HT1080 (cell line): ENCODE measurements at places on chromosomes 6 and 20. TPM values are rescaled to one million over a fixed set of nuclear protein-coding genes. Genes with fewer than 3 reads are reported as not detected.
A peak's percentile ranks its signal among the peaks of the same experiment; 100 is the strongest.

SLC22A2 gene
- total RNA-seq, result not detected in 2 replicates

DNA sequence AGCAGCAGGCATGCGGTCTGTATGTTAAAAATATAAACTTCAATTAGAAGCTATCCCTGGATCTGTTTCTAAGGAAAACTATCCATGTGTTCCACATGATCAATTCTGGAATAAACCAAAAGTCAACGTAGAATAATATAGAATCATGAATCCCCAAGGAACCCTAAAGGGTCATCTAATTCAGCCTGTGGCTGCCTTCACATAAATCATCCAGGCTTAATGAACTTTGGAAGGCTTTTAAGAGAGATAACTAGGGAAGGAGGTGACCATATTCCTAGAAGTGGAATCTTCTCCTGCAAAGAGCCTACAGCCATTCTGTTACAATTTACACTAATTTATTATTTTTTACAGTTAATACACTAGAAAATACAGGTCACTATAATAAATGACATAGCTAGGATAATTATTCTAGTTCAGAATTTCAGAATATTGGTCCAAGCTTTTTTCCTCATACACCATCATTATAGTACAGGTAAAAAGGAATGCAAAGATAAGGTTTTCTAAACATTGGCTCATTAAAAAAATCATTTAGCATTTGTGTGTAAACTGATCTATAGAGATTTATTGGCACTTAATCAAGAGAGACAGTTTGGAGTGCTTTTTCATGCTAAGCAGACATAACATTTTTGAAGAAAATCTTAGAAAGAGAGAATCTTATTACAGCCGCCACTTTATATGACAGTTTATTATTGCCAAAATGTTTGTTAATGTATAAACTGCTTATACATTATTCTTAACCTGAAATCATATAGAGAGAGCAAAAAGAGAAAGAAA, 851.2 kb downstream of the PHF3 start:
- no peak for DNase-seq

GRCh38 chr6:6395581-6396197, 75.2 kb upstream of the F13A1 start:
- DNase-seq, result no peak

SNX21 gene
- 38.5 and 39.6 TPM in 2 replicates for total RNA-seq

- peak; percentile 12 for DNase-seq
These were observed 23.0 kb upstream of the RBPJL start for GRCh38 chr20:45283551-45284057.

DNA sequence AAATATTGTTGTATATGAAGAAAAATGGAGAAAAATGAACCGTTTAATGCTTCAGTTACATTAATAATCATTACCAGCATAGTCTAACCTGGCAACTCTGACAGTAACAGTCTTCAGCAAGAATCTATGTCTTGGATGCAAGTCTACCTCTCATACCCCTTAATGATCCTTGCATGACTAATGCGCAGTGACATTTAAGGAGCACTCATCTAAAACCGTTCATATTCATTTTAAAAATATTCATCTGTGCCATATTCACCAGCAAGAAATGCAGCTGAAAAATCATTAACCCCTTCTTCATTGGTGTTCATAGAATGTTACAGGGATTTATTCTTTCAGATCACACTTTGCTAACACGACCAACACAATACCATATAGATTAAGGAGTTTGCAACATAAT, 227.2 kb upstream of the ASCC3 start:
- DNase-seq, result no peak

CLDN20 gene
- not detected in 2 replicates for total RNA-seq

DNA sequence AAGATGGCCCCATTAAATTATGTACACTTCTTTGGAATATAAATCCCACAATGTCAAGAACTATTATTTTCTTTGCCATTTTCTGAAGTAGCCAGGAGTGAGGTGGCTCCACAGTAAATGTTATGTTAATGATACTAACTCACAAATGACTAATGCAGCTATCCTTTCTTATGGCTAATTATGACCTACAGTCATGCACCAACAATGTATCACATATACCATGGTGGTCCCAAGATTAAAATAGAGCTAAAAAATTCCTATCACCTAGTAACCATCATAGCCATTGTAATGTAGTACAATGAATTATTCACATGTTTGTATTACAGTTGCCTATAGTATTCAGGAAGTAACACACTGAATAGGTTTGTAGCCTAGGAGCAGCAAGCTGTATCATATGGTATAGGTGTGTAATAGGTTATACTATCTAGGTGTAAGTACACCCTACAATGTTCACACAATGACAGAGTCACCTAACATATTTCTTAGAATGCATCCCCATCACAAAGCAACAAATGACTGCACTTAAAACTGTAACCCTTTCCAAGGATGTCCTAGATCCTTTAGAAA, 15.3 kb downstream of the ECHDC1 start:
- peak; percentile 56 for DNase-seq

DNA sequence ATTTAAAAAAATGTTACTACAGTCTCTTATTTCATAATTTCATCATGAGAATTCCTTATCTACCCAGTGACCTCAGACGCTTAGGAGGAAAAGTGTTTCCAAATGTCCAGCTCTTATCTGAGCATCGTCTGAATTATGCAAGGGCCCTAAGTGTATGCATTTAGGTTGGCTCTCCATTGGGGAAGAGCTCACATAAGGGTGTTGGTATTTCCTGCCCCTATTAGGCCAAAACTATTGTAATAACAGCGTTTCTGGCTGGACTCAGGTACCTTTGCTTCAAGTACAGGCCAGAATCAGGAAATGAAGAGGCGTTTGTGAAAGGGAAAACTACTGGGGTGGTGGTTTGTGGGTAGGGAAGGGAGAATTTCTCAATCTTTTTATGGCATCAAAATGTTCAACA, 40.4 kb upstream of the SGK1 start:
- no peak for DNase-seq

C6orf58 gene
- 0.10 TPM in 1 of 2 replicates, not detected in the other for total RNA-seq

- no peak for DNase-seq
These were observed 11.1 kb upstream of the PM20D2 start for GRCh38 chr6:89134723-89135122.

DNA sequence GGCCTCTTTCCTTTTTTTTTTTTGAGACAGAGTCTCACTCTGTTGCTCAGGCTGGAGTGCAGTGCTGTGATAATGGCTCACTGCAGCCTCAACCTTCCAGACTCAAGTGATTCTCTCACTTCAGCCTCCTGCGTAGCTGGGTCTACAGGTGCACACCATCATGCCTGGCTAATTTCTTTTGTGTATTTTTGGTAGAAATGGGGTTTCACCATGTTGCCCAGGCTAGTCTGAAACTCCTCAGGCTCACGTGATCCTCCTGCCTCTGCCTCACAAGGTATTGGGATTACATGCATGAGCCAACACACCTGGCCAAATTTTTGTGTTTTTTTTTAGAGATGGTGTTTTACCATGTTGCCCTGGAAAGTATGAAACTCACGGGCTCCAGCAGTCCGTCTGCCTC, 29.3 kb downstream of the SRC start:
- no peak for DNase-seq

- peak; percentile 84 for DNase-seq
These were observed 12.9 kb upstream of the MROH8 start for GRCh38 chr20:37192137-37192854.

DNA sequence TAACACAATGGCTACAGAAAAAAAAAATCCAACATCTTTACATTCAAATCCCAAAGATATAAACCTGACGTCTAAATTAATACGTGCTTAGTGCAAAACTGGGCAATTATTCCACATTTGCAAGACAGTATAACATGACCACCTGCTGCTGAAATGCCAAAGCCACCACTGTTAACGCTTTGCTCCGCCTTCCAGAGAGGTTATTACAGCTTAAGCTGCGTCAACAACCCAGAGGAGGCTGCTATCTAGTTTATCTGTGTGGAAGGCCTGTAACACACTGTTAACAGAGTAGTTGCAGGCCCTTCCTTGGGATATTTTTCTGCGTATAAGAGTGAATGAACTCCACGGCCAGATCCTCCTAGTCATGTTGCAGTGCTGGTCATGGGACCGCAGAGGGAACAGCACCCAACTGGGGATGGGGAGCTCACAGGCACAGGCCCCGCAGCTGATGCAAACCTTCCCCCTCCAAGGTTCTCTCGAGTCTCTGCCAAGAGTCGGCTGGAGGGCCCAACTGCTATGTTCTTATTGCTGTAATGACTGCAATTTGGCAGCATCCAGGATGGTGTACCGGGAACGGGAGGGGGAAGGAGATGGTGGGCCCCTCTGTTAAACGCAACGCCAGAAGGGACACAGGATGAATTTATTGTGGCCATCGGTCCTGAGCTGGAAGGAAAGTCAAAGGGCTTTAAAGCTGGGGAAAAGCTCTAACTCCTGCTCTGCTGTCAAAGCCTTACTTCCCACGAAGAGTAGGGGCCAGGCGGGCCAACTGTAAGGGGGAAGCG, 993 bp upstream of the NCOA7 start:
- no peak for DNase-seq

- no peak for DNase-seq
These were observed 58.0 kb downstream of the SYTL3 start for GRCh38 chr6:158707821-158708195.

DNA sequence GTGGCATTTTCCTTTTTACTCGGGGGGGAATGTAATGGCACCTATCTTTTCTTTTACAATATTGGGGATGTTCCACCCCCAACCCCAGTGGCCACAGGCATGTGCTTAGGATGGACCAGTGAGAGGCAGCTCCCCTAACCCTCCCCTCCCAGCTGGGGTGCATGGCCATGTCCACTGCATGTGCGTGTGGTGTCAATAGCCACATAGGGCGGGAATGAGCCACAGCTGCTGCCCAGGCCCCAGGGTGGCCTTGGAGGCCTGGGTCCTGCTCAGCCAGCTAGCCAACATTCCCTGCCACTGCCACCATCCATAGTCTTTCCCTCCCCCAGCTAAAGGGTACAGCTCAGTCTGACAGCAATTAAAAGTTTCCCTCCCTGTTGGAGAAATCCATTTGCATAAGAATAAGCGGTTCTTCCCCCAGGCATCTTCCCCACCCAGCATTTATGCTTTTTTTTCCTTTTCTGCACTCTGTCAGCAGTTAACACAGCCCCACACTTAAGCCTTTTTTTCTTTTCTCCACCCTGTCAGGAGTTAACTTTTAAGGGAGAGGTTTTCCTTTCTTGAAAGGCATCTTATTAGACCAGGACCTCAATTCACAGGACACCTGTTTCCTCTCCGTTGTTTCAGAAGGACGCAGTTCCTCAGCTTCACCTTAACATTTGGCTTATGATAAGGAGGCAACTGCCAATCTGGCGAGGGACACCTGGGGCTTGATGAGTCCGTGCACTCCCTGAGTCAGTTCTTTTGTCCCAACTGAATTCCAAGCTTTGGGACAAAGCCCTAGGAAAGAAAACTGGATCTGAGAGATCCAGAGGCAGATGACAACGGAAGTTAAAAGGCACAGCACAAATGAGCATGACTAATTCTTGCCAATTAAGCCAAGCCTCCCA, 121.4 kb downstream of the TPBG start:
- DNase-seq, result no peak

GRCh38 chr6:170030821-170031471, 259.9 kb downstream of the DLL1 start:
- DNase-seq, result no peak

TNXB gene
- 0.10 and 0.37 TPM in 2 replicates for total RNA-seq

DNA sequence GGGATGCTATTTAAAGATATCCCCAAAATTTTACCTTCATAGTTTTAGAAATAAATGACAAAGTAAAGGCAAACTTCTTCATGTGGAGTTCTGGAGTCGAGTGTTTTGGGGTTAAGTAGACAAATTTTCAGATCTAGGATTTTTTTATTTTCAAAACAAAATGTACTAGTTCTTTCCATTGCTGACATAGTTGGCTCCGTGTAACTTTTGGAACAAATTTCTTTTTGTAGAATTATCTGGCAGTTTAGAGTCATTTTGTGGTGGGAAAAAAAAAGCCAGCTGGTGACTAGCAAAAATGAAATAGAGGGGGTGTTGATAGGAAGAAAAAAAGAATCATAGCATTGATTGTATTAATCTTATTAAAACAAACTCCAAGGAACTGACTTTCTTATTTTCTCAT, 131.6 kb upstream of the TCF21 start:
- no peak for DNase-seq

DNA sequence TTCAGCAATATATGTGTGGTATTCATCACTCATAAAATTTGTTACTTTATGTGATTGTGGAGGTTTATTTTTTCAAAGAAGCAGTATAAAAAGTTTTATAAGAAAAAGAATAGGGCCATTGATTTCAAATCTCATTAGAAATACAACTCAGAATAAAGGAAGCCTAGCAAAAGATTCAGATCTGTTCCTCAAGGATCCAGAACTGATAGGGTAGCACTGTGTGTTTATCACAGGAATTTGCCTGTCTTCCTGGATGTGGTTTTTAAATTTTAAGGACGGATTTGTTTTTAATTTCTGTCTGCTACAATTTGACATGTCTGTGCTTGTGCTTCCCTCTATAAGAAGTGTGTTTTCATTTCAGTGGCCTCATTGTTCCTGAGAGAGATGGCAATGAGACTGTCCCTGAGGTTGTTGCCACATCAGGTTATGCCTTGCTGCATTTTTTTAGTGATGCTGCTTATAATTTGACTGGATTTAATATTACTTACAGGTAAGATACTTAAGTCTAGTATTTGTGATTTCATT, 74.6 kb downstream of the ATRN start:
- DNase-seq, result no peak

DNA sequence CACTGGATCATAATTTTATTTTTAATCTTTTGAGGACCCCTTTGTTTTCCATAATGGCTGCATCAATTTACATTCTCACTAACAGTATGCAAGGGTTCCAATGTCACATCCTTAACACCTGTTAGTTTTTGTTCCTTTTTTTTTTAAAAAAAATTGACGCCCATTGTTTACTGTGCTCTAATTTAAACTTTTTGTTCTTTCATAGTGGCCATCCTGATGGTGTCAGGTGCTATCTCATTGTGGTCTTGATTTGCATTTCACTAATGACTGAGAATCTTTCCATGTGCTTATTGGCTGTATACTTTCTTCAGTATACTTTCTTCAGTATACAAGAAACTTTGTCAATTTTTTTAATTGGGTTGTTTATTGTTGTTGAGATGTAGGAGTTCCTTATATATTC, 347.0 kb downstream of the RNGTT start:
- DNase-seq, result no peak

DNA sequence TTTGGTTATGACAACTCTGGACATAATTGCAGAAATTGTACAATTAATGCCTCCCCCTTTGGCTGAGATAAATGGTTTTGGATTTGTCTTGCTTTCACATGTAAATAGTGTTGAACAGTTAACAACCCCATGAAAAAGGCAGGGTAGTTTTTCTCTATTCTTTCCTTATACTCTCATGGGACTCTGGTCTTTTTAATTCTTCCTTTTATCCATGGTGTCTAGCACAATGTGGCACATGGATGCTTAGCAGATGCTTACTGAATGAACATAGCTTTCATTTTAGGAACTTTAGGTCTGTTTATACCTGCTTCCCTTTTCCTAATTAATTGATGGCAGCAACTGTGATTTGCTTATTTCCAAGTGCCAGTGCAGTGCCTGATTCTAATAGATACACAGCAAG, 75.6 kb downstream of the NCOA3 start:
- DNase-seq, result no peak

GRCh38 chr20:55158446-55158845, 683.1 kb downstream of the DOK5 start:
- DNase-seq, result no peak
